Neural crest cell (in vitro differentiated cells): ENCODE measurements at places on chromosomes 7 and 10. TPM values are rescaled to one million over a fixed set of nuclear protein-coding genes. Genes with fewer than 3 reads are reported as not detected.

Gene LZTS2
- total RNA-seq = 70.8 and 71.0 TPM in 2 replicates

Gene WIPF3
- 4.0 and 5.1 TPM in 2 replicates for total RNA-seq

DNA sequence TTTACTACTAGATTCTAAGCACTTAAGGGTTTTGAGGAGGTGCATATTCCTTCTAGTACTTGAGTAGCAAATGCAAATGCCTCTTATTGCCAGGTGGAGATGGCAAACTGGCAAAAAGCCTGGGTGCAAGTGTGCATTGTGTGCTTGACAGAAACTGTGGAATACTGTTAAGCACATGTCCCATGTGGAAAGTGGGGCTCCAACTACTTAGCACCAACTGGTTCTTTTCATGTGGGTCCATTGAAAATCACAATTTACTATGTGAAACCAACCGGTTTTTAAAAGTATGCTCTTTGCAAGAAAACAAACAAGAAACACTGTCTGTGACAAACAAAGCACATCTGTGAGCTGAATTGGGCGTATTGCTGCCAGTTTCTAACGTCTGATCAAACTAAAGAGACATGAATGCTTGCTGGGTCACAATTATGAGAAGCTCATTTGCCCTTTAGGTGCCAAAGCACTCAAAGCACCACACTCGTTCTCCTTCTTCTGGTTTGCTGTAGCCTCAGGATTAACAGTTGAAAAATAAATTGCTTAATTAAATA lies 197.4 kb downstream of the SEMA3E start:
- DNase-seq = no peak

- no peak for DNase-seq
Measured at GRCh38 chr10:124117511-124117785, 24.1 kb upstream of the CHST15 start.

- no peak for DNase-seq
Measured at GRCh38 chr10:26437637-26438461, at the start of gene APBB1IP. APBB1IP (plus strand) TSS chr10:26438341; CDS start chr10:26492327, 53,986 bp downstream.

DNA sequence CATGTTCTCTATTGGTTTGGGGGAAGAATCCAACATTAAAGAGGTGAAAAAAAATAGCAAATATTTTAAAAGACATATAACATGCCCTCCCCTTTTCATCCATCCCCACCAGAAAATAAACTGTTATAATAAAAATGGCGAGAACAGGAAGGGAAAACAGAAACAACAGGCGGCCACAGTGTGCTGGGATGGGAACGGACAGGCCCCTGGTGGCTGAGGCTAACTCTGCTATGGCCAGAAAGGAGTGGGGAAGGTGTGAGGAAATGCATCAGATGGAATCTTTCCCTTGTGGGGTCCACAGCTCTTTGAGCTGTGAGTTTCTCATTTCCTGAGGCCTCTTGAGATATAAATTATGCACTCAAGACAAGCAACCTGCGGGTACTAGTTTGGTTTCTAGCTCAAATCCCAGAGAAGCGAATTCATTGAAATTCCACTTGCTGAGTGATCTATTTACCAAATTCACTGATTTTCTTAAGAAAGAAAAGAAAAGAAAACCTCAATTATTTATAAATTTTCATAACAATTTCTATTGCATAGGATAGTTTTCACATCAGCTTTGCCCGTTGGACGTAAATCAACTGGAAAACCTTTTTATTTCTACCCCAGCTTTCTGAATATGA lies 139.5 kb downstream of the BMPER start:
- no peak for DNase-seq

DNA sequence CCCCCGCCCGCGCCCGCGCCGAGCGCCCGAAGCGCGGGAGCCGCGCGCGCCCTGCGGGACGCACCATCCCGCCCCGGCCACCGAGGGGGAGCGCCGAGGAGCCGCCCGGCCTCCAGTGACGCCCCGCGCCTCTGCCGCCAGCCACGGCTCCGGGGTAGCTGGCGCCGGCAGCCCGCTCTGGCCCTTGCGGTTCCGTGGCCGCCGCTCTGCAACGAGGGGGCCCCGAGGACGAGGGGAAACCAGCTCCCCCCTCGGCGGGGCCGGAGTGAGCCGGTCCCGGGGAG lies at the start of gene PAXIP1:
PAXIP1 (minus strand) TSS at position 33 of the 284 bp plus-strand sequence. CDS start 195 bp downstream, outside the sequence.
- DNase-seq = peak; percentile 59

DNA sequence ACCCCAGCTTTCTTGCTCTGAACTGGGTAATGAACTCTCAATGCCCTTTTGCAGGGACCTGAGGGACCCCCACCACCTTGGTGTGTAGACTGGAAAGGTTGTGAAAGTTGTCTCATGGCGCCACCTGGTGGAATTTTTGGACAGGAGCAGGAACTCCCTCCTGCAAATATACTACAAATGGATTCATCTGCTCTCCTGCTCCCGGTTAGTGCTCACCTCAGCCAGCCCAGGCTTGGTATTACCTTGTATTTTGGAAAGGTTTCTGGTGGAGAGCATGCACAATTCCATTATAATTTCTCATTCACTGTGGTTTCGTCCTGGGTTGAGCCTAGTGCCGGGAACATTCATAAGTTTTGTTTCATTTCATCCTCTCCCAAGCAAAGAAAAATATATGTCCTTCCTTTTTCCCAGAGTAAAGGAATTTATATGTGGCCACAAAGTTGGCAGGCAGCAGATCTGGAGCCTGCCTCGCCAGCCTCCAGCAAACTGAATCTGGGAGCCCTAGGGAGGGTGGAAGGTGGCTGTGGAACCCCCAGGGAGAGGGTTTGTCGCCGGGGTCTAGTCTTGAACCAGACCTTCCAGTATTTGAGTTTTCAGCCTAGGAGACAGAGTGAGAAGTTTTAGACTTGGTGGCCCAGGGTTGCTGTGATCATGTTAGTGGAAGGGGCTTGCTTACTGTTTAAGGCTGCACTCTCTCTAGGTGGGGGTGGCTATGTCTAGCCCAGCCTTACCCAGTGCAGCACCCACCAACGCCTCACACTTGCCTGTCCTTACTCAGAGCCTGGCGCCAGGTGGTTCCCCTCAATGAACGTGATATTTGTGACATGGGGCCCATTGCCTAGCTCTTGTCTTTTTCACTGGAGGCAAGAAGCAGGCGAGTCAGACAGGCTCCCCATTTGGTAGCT lies 9.5 kb downstream of the FAM241B start:
- DNase-seq = peak; percentile 75
